ENCODE measurements at places on chromosomes 2 and 18. TPM values are rescaled to one million over a fixed set of nuclear protein-coding genes. Genes with fewer than 3 reads are reported as not detected.

The FER1L5 gene
- 0.11 TPM for total RNA-seq

The C18orf63 gene
- not detected for total RNA-seq

The UGT1A9 gene
- total RNA-seq = not detected

The ZNF638 gene
- 112 TPM for total RNA-seq

The TCF23 gene
- total RNA-seq = not detected
